Fibroblast of villous mesenchyme (primary cell): ENCODE measurements at places on chromosomes 16 and 17.

- DNase-seq: no peak
These were observed 27.5 kb upstream of the ADCY7 start for GRCh38 chr16:50238868-50239301.

DNA sequence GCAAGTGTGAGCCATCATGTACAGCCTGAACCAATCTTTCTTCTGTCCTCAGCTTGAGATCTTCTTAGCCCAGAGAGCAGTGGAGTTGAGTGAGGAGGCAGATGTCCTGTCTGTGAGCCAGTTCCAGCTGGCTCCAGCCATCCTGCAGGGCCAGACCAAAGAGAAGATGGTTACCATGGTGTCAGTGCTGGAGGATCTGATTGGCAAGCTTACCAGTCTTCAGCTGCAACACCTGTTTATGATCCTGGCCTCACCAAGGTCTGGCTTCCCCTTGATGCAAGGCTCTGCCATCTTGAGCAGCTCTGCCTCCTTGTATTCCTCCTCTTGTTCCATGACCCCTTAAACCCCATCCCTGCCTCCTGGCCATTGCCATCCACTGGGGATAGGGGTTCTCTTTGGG lies 9.6 kb downstream of the CDK5RAP3 start:
- DNase-seq: no peak

- no peak for DNase-seq
These were observed 123.6 kb downstream of the MSI2 start for GRCh38 chr17:57379895-57380434.

- DNase-seq: no peak
These were observed 404.2 kb upstream of the PMFBP1 start for GRCh38 chr16:72576189-72576588.

GRCh38 chr17:77879226-77879895 lies 79.1 kb upstream of the TNRC6C start:
- no peak for DNase-seq

GRCh38 chr17:50634915-50635731 lies 442 bp downstream of the ABCC3 start:
- no peak for DNase-seq

DNA sequence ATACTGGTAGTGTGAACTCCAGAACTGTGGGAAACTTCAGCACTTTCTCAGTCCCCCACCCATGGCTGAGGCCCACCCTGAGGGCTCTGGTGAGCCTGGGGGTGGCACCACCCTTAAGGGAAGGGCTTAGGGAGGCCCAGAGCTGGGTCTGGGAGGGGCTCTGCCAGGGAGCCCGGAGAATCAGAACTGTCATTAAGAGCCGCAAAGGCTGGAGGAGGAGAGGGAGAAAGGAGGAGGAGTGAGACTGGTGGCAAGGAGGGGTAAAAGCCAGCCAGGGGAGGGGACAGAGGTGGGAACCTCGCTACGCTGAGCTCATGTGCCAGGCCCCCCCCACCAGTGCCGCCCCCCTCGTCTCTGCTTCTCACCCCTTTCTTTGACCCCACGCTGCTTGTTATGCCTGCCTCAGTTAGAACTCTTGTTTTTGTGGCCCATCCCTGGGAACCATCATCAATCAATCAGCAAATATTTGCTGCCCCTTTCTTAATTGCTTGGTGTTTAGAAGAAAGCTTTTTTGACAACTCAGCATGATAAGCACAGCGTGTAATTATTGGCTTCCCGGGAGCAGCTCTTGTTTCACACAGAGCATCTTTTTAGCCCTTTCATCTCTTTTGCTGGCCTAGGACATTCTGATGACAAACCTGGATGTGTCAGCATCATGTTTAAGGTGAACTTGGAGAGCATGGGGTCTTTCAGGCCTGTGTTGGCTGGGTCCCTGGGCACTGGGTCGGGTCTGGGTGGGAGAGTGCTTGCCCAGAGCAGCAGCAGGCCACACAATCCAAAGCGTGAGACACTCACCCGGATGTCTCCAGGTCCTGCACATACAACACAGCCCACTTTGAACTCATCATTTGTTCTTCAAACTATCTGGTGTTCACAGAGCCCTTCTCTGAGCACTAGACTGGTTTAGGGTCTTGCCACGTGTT lies 77.7 kb downstream of the NETO2 start:
- DNase-seq: no peak

DNA sequence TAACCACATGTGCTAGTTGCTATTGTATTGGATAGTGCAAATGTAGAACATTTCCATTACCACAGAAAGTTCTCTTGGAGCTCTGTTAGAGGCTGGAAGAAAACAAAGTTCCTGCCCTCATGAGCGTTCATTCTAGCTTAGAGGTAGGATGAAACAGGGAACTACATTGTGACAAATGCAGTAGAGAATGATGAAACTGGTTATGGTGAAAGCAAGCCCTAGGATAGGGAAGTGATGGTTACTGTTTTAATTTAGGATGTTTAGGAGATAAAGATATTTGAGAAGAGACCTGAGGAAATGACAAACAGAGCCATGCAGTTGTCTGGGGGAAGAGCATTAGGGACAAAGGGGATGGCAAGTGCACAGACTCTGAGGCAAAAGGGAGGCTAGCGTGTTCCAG lies 50.7 kb downstream of the AATF start:
- no peak for DNase-seq

DNA sequence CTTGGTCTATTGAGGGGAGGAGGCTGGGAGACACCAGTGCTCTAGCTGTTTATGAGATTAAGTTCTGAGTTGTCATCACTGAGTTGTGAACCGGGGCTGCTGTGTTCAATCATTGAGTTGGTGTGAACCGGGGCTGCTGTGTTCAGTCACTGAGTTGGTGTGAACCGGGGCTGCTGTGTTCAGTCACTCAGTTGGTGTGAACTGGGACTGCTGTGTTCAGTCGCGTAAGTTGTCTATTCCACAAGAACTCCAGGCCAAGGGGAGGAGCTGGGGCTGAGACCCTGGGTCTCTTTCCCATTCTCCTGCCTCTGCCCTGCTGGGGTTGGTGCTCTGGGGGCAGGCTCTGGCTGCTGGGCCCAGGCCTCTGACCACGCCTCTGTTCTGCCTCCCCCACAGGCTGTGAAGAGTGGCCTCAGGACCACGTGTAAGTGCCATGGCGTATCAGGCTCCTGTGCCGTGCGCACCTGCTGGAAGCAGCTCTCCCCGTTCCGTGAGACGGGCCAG lies 24.5 kb downstream of the WNT9B start:
- no peak for DNase-seq

DNA sequence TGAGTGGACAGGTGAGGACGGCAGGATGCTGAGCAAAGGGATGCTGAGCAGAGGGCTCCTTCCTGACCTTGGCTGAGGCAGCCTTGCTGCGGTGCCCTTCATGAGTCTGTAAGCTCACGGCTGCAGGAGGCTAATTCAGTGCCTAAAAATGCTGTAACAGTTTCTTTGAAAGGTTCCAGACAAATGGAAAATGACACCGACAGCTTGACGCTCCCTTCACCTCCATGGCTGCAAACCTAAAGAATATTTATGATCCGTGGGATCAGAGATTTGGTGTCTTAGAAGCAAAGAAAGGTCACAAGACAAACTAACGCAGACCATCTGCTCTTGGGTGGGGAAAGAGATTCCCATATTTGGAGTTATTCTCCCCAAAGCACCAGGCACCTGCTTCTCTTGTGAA lies 28.0 kb downstream of the TOM1L2 start:
- DNase-seq: peak; percentile 56

GRCh38 chr17:33493566-33493965 lies 200.5 kb upstream of the ASIC2 start:
- no peak for DNase-seq

GRCh38 chr17:79915850-79916430 lies 76.7 kb upstream of the CBX4 start:
- DNase-seq: peak; percentile 52

- DNase-seq: no peak
These were observed 387.4 kb downstream of the CPPED1 start for GRCh38 chr16:12416136-12416787.

- no peak for DNase-seq
These were observed 64.0 kb upstream of the DNAH17 start for GRCh38 chr17:78641243-78641642.

DNA sequence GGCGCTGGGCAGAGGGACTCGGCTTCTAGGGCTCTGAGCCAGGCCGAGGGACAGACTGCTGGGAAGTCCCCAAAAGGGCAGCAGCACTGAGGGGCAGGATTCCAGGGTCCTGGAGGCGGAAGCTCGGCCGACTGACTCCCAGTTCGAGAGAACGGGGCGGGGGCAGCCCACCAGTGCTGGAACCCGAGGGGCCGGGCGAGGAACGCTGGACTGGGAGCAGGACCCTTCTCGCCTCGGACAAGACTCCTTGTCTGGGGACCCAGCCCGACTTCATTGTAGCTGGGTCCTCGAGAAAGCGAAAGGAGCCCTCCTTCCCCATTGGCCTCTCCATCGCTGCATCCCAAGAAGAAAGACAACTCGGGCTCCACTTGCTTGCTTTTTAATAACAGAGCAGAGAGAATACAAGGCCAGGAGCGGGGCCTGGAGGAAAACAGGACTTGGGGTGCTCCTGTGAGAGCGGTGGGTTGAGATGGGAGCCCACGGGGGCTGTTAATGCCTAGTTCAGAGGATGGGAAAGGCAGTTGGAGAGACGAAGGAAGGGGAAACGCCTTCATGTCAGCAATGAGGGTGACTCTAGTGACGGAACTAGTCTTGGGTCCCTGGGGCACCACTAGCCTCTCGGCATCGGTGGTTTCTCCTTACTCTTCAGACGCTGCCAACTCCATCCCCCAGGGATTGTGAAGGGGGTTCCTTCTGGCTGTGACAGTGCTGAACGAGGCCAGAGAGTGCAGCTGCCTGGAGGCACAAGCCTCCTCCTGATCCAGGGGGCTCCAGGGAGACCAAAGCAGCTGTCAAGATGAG lies 492 bp upstream of the CAMTA2 start:
- DNase-seq: peak; percentile 34

DNA sequence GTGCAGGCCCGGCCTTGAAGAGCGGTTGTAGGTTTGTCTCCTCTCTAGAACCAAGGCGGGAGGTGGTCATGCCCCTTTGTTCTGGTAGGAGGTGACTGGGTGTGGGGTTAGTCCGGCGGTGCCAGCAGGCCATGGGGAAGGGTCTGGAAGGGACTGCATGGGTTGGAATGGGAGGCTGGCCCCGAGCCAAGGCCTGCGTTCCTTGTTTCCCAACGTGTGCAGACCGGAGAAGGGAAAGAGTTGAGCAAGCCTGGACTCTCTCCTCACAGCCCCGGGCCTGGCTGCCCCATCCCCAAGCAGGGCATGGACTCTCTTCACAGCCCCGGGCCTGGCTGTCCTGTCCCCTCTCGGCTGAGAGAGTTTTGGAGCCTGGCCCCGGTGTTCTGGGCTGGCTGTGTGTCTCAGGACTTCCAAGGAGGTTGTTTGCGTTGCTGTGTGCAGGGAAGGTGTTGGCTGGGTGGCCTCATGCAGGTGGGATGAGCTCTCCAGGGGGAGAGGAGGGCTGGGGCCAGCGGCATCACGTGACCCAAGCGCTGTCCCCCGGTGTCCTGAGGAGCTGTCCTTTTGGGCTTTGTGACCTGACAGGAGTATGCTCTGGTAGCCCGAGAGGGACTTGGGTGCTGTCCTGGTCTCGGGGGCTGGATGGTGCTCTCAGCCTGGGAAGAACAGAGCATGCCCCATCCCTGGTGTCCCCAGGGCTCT lies 2.6 kb downstream of the CACNA1H start:
- DNase-seq: no peak

DNA sequence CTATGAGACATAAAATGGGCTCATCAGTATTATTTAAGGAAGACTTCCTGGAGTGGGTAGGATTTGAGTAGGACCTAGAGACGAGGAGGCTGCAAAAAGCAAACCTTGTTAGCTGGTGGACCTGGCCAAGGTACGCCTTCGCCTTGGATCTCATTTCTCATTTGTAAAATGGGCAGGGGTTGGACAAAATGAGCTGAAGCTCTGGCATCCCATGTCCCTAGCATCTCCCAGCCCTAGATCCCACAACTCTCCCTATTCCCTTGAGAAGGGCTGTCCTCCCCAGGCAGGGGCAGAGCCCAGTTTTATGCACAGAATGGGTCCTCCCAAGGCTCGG lies 306 bp upstream of the SPATA20 start:
- DNase-seq: no peak

DNA sequence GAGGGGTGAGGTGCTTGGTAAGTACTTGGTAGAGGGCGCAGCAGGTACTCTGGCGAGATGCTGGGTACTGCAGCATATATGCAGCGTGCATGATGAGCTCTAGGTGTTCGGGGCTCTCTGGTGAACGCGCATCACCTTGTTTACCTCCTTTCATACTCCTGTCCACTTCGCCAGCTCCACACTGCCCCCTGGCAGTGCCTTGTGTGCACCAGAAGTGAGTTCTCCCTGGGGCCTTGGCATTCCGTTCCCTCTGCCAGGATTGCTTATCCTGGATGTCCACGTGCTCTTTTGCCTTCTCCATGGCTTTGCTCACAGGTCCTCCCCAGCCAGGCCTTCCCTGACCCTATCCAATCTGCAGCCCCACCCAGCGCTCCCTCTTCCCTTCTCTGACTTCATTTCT lies 154.2 kb downstream of the MRM1 start:
- DNase-seq: no peak

DNA sequence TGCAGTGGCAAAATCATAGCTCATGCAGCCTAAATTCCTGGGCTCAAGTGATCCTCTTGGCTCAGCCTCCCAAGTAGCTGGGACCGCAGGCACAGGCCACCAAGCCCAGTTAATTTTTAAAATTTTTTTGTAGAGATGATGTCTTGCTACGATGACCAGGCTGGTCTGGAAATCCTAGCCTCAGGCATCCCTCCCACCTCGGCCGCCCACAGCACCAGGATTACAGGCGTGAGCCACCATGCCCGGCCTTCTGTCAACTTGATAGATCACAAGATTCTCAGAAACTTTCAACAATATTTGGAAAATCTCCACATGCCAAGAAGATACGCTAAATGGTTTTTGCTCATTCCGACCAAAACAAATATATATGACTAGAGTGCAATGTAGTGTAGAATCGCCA lies 111.0 kb downstream of the ADCY9 start:
- DNase-seq: no peak

DNA sequence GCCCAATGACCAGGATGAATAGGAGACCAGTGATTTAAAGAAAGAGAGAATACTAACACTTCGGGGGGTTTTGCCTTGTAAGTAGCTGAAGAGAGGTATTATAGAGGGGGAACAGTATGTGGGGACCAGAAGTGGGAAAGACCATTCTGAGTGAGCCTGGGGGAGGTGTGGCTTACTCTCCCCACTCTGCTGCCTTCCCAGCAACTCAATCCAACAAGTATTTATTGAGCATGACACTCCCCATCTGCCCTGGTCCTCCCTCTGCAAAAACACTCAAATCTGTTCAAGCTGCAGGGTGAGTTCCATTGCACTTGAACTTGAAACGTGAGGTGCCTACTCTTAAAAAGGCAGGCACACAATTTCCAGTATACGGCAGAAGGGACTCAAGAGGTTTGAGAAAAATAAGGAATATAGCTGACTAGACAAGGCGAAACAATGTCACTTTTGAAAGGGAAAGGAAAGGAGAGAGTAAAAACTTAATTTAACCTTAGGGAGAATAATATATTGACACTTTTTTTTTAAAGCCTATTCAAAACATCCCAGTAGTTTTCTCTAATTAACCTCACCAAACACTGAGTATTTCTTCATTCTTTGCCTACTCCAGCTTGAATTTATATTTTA lies 8.2 kb downstream of the FAM117A start:
- no peak for DNase-seq
